ENCODE measurements at places on chromosomes 11 and 22. TPM values are rescaled to one million over a fixed set of nuclear protein-coding genes. Genes with fewer than 3 reads are reported as not detected.

DNA sequence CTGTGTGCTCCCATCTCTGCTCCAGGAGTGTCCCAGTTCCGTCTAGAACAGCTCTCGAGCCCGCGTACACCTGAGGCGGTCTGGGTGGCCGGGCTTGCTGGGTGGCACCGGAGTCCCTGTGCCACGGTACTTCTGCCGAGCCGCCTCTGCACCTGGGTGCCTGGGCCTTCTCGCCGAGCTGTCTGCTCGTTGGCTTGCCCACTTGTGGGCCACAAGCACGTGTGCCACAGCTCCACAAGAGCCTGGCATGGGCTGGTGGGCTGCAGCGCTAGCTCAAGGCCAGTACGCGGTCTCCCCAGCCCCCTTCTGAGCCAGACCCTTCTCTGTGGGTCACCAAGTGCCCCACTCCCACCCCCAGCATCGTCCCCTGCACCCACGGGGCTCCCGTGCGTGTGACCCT, 388.0 kb downstream of the TBC1D22A start:
- H3K36me3 ChIP-seq, result no peaks in the 10 kb centered on the region
- H3K27ac ChIP-seq, result no peak overlapping the region
- peaks cover 7% of the 10 kb centered on the region for H3K4me1 ChIP-seq
- no peak overlapping the region for H3K4me3 ChIP-seq

DNA sequence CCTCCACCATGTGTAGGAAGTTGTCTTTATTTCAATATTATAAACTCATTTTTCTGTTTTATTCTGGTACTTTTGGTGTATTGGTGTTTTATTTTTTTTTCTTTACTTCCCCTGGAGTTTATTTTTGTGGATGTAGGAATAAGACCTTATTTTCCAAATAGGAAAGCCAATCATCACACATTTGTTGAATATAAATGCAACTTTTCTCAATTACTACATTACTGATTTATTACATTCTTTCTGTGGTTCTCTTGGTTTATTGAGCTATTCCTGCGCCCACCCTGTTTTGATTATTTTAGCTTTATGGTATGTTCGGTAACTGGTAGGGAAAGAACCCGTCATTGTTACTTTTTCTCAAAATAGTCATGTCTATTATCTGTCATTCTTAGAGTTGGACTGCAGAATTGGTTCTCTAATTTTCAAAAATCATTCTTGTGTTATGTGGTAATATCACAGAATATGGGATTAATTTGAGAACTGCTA, 3.6 kb downstream of the IGLL5 start:
- peaks cover 70% of the 10 kb centered on the region for H3K4me1 ChIP-seq
- H3K27me3 ChIP-seq, result no peaks in the 10 kb centered on the region
- H3K27ac ChIP-seq, result peak overlapping the region; percentile 87
- DNase-seq, result no peak
- peaks cover 45% of the 10 kb centered on the region for H3K36me3 ChIP-seq

DNA sequence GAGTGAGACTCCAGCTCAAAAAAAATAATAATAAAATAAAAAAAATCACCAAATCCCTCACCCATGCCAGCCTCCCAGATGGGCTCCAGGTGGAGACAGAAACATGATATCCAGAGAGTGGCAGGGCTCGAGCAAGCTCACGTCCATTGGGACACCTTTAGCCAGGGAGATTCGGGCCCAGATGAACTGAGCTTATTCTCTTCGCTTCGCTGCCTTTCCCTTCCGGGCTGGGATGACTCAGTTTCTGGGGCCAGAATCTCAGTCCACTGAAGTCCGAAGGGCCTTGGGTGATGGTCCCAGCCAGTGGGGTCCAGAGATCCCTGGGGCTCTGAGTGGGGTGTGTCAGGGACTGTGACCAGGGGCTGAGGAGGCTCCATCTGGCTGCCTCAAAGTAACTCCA, 23.0 kb upstream of the MYEOV start:
- no peaks in the 10 kb centered on the region for H3K36me3 ChIP-seq
- no peak overlapping the region for H3K4me3 ChIP-seq
- H3K27me3 ChIP-seq, result peaks cover 11% of the 10 kb centered on the region
- H3K4me1 ChIP-seq, result no peaks in the 10 kb centered on the region
- DNase-seq, result no peak

- H3K27me3 ChIP-seq, result no peaks in the 10 kb centered on the region
- no peak overlapping the region for H3K4me3 ChIP-seq
- no peak overlapping the region for H3K27ac ChIP-seq
- no peaks in the 10 kb centered on the region for H3K36me3 ChIP-seq
Measured at GRCh38 chr11:127345819-127346459, 345.4 kb upstream of the KIRREL3 start.

DNA sequence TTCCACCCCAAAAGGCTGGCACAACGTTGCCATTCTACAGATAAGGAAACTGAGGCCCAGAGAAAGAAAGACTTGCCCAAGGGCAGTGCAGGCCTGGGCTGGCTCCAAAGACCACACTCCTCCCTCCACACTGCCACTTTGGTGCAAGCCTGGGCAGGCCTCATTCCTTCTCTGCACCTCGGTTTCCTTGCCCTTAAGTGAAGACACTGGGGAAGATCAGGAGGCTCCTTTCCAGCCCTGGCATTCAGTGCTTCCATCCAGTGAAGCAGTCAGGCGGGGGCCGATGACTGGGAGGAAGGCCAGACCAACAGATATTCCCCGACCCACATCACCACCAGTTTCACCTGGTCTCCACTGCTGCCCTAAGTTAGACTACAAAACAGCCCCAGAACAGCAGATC, 18.3 kb upstream of the TCF20 start:
- H3K27ac ChIP-seq, result no peak overlapping the region
- no peaks in the 10 kb centered on the region for H3K27me3 ChIP-seq
- H3K4me3 ChIP-seq, result no peak overlapping the region
- DNase-seq, result no peak

DNA sequence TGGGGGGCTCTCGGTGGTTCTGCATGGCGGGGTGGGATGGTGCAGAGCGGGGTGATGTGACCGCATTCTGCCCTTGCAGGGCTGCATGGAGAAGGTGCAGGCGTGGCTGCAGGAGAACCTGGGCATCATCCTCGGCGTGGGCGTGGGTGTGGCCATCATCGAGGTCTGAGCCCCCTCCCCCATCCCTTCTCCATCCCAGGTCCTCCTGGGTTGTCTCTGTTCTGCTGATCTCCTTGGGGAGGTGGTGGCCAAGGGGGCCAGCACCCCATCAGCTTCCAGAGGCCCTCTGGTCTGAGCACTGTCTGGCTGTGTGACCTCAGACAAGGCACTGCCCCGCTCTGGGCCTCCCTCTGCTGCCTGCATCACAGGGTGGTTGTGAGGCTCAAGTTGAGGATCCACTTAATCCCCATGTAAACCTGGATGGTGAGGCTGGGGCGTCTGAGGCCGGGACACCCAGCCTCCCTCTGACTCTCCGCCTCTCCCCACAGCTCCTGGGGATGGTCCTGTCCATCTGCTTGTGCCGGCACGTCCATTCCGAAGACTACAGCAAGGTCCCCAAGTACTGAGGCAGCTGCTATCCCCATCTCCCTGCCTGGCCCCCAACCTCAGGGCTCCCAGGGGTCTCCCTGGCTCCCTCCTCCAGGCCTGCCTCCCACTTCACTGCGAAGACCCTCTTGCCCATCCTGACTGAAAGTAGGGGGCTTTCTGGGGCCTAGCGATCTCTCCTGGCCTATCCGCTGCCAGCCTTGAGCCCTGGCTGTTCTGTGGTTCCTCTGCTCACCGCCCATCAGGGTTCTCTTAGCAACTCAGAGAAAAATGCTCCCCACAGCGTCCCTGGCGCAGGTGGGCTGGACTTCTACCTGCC, 53.3 kb downstream of the CD82 start:
- H3K27ac ChIP-seq, result peak overlapping the region; percentile 11
- peaks cover 16% of the 10 kb centered on the region for H3K36me3 ChIP-seq
- H3K4me1 ChIP-seq, result peaks cover 67% of the 10 kb centered on the region
- DNase-seq, result no peak

GRCh38 chr22:41290262-41291221, 4.6 kb upstream of the RANGAP1 start:
- H3K36me3 ChIP-seq, result no peaks in the 10 kb centered on the region
- H3K27me3 ChIP-seq, result no peaks in the 10 kb centered on the region
- no peak overlapping the region for H3K4me3 ChIP-seq
- DNase-seq, result no peak
- peaks cover 16% of the 10 kb centered on the region for H3K4me1 ChIP-seq
- no peak overlapping the region for H3K27ac ChIP-seq

- no peaks in the 10 kb centered on the region for H3K36me3 ChIP-seq
- no peak for DNase-seq
- H3K4me3 ChIP-seq, result peak overlapping the region; percentile 14
- no peak overlapping the region for H3K27ac ChIP-seq
- no peaks in the 10 kb centered on the region for H3K27me3 ChIP-seq
Measured at GRCh38 chr11:60844870-60845221, 2.9 kb downstream of the CCDC86 start.

GRCh38 chr22:49934160-49934890, 15.9 kb downstream of the CRELD2 start:
- peak overlapping the region; percentile 85 for H3K4me3 ChIP-seq
- H3K36me3 ChIP-seq, result no peaks in the 10 kb centered on the region
- DNase-seq, result peak; percentile 62
- H3K4me1 ChIP-seq, result peaks cover 55% of the 10 kb centered on the region

GRCh38 chr11:134441281-134441680, 29.2 kb upstream of the B3GAT1 start:
- H3K4me1 ChIP-seq, result no peaks in the 10 kb centered on the region
- H3K36me3 ChIP-seq, result no peaks in the 10 kb centered on the region
- H3K27me3 ChIP-seq, result no peaks in the 10 kb centered on the region
- DNase-seq, result no peak

- no peaks in the 10 kb centered on the region for H3K36me3 ChIP-seq
- peak overlapping the region; percentile 42 for H3K4me3 ChIP-seq
- no peak for DNase-seq
- H3K4me1 ChIP-seq, result peaks cover 41% of the 10 kb centered on the region
- peak overlapping the region; percentile 90 for H3K27ac ChIP-seq
Measured at GRCh38 chr11:1880746-1881441, 10.8 kb downstream of the PRR33 start.

DNA sequence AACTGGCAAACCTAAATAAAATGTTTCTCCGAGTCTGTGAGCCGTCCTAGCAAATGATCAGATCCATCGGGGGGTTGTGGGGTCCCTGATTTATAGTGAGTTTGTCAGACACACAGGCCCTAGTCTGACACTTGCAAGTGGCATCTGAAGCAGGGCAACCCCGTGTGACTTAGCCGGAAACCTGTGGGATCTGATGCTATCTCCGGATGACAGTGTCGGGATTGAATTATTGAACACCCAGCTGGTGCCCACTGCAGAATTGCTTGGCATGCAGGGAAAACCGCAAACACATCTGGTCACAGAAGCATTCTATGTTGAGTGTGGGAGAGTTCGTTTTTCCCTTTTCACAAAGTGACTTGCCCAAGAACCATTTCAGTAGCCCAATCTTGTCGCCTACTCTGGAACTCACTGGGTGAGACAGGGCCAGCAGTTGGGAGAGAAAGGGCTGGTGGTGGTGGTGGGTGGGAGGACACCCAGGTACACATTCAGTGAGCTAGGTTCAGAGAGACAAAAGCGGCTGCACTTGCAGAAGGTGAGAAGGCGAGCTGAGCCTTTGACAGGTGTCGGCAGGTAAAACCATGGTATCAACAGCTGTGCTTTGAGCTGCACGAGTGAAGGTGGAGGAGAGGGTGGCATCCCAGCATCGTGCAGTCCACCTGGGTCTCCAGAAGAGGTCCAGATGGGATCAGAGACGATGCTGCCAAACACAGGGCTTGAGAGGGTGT, 33.7 kb upstream of the B3GAT1 start:
- no peak overlapping the region for H3K27ac ChIP-seq
- H3K27me3 ChIP-seq, result peaks cover 15% of the 10 kb centered on the region
- no peaks in the 10 kb centered on the region for H3K36me3 ChIP-seq
- no peak overlapping the region for H3K4me3 ChIP-seq

GRCh38 chr11:102318469-102318868, 1.2 kb downstream of the BIRC3 start:
- H3K27ac ChIP-seq, result peak overlapping the region; percentile 100
- peaks cover 70% of the 10 kb centered on the region for H3K4me1 ChIP-seq
- peaks cover 40% of the 10 kb centered on the region for H3K36me3 ChIP-seq
- H3K27me3 ChIP-seq, result peaks cover 4% of the 10 kb centered on the region
- peak overlapping the region; percentile 100 for H3K4me3 ChIP-seq

DNA sequence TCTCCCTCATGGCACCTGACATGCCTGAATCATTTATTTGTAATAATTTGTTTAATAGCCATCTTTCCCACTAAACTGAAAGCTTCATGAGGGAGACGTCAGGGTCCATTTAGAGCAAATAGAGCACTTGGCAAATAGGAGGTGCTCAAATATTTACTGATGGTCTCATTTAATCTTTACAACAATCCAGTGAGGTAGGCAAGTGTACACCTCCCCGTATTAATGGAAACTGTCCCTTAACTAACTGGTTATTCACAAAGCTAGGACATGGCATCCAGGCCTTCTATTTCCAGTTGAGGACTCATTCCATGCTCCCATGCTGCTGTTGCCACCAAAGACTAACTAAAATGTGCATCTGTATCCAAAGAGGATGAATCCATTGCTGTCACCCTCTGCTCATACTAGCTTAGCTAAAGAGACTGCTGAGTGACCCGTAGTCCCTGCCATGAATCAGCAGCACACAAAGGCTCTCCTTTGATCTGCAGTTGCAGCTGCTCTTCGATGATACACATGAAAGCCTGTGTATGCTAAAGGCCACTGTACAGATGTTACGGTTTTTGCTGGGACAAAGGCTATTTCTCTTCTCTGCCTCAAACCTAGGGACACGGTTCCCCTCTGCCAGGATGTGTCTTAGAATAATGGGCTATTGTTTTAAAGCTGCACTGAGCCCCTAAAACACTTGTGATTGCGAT, 82.6 kb downstream of the RAB30 start:
- peaks cover 28% of the 10 kb centered on the region for H3K36me3 ChIP-seq
- no peak overlapping the region for H3K27ac ChIP-seq
- H3K4me3 ChIP-seq, result no peak overlapping the region
- no peaks in the 10 kb centered on the region for H3K27me3 ChIP-seq
- peaks cover 38% of the 10 kb centered on the region for H3K4me1 ChIP-seq
- DNase-seq, result no peak

- peak overlapping the region; percentile 99 for H3K27ac ChIP-seq
- peaks cover 14% of the 10 kb centered on the region for H3K36me3 ChIP-seq
- no peaks in the 10 kb centered on the region for H3K27me3 ChIP-seq
Measured at GRCh38 chr11:14499178-14499559, 442 bp downstream of the COPB1 start.

- DNase-seq, result peak; percentile 30
- H3K27me3 ChIP-seq, result peaks cover 4% of the 10 kb centered on the region
- no peak overlapping the region for H3K27ac ChIP-seq
- no peaks in the 10 kb centered on the region for H3K36me3 ChIP-seq
Measured at GRCh38 chr11:121249039-121249663, 43.4 kb upstream of the SC5D start.

GRCh38 chr22:43343670-43344519, 723 bp upstream of the SCUBE1 start:
- H3K4me1 ChIP-seq, result peaks cover 12% of the 10 kb centered on the region
- H3K4me3 ChIP-seq, result peak overlapping the region; percentile 85
- H3K27ac ChIP-seq, result no peak overlapping the region
- no peak for DNase-seq
- H3K27me3 ChIP-seq, result peaks cover 57% of the 10 kb centered on the region

- no peaks in the 10 kb centered on the region for H3K4me1 ChIP-seq
- peaks cover 12% of the 10 kb centered on the region for H3K27me3 ChIP-seq
- no peak overlapping the region for H3K4me3 ChIP-seq
Measured at GRCh38 chr11:135002236-135002635, 590.2 kb upstream of the B3GAT1 start.

Gene LRP4
- not detected for polyA plus RNA-seq

Gene GP1BB
- 4.2 TPM for polyA plus RNA-seq

Gene TUT1
- polyA plus RNA-seq, result 20.8 TPM

Gene SCUBE2
- not detected for polyA plus RNA-seq

Gene GGTLC2
- polyA plus RNA-seq, result not detected

Gene OR52N2
- not detected for polyA plus RNA-seq

Gene PATE4
- not detected for polyA plus RNA-seq

Gene WT1
- not detected for polyA plus RNA-seq

Gene GPR83
- polyA plus RNA-seq, result not detected

Gene LDLRAD3
- not detected for polyA plus RNA-seq

Gene RASSF7
- 17.3 TPM for polyA plus RNA-seq
